ENCODE measurements at places on chromosomes 6 and 20. TPM values are rescaled to one million over a fixed set of nuclear protein-coding genes. Genes with fewer than 3 reads are reported as not detected.

- no peak for DNase-seq
These were observed 119.7 kb upstream of the HDAC2 start for GRCh38 chr6:114090626-114091025.

DNA sequence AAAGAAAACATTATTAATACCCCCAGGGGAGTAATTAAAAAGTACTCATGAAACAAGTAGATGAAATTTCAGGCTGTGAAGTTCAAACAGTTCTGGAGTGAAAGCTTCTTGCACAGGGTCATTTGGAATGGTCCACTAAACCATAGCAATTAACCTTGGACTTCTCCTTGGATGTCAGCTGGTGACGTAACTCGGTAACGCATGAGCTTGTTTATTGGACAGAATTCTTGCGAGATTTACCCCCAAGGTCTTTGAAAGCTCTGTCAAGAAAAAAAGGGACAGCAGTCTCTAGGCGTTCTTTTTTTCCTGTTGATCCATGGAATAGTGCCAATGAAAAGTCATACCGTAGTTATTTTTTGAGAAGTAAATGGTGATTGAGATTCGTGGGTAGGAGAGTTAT is 2.2 kb downstream of the CD83 start:
- DNase-seq = no peak

- DNase-seq = no peak
These were observed 55.7 kb upstream of the BHLHE23 start for GRCh38 chr20:63062188-63063140.

- DNase-seq = peak; percentile 57
These were observed 130.5 kb upstream of the MAN1A1 start for GRCh38 chr6:119479860-119480655.

GRCh38 chr6:28005975-28006374 is 48.9 kb downstream of the OR2B6 start:
- DNase-seq = no peak

- peak; percentile 66 for DNase-seq
These were observed 10.7 kb downstream of the MSH5 start for GRCh38 chr6:31750411-31751022.

GRCh38 chr20:35039846-35040489 is 52.6 kb downstream of the TRPC4AP start:
- DNase-seq = no peak

GRCh38 chr20:45407783-45408645 is at the start of gene DBNDD2:
Gene DBNDD2 (plus strand): TSS chr20:45408289. CDS start chr20:45408468, 179 bp downstream.
- DNase-seq = no peak

- no peak for DNase-seq
These were observed 236.1 kb downstream of the SYNDIG1 start for GRCh38 chr20:24705486-24705885.

GRCh38 chr6:11230158-11231107 is 2.0 kb downstream of the NEDD9 start:
- no peak for DNase-seq

DNA sequence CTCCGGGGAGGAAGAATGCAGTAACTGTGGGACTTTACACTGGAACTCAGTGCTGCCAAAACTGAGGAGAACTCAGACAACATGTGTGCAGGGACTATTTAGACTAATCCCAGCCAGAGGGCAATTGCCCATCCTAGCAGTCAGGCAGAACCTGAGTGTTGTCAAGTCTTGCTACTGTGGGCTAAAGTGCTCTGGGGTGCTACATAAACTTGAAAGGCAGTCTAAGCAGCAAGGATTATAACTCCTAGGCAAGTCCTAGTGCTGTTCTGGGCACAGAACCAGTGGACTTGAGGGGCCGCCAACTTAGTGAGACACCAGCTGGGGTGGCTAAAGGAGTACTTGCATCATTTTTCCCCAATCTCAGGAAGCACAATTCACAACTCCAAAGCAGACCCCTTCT is 363.8 kb upstream of the PTCHD4 start:
- DNase-seq = no peak

- peak; percentile 37 for DNase-seq
These were observed 11.1 kb downstream of the MTHFD1L start for GRCh38 chr6:150876598-150876997.

GRCh38 chr6:125714441-125715090 is 34.9 kb upstream of the HEY2 start:
- DNase-seq = no peak

DNA sequence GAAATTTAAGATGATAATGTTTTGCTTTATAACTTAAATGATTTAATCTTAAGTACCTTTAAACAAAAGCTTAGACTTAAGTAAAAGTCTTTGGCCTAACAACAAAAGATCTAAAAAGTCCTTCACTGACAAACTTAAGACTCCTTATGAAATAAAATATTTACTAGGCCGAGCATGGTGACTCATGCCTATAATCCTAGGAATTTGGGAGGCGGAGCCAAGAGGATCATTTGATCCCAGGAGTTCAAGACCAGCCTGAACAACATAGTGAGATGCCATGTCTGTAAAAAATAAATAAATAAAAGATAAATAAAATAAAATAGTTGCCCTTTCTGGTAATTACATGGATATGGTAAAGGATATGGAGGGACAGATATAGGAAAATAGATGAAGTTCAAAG is 12.4 kb downstream of the KATNA1 start:
- peak; percentile 63 for DNase-seq

Gene MTFR2
- 0.72 TPM for total RNA-seq

Gene SLC32A1
- not detected for total RNA-seq

Gene NOX3
- not detected for total RNA-seq

Gene PI3
- not detected for total RNA-seq

Gene KIF6
- under 0.01 TPM for total RNA-seq

Gene TCP11
- 0.56 TPM for total RNA-seq

Gene CEP162
- total RNA-seq = 4.7 TPM

Data from IMR-90 (cell line).